ENCODE measurements at places on chromosomes 6 and 20.
A peak's percentile ranks its signal among the peaks of the same experiment; 100 is the strongest.

DNA sequence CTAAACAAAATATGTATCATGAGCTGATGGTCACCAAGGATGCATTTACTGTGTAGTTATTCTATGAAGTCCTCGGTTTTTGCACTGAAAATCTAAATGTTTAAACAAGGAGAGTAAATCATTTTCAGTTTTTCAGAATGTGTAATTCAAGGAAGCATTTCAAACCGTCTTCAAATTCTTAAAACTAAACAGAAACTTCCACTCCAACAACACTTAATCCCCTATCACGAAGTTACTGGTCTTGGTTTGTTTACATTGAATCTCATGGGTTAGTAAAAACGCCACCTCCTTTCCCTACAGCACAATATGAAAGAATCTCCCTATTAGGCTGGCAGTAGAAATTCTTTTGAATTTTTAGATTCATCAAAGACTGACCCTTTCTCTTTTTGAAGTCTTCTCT is 192.9 kb downstream of the AIG1 start:
- DNase-seq: no peak

DNA sequence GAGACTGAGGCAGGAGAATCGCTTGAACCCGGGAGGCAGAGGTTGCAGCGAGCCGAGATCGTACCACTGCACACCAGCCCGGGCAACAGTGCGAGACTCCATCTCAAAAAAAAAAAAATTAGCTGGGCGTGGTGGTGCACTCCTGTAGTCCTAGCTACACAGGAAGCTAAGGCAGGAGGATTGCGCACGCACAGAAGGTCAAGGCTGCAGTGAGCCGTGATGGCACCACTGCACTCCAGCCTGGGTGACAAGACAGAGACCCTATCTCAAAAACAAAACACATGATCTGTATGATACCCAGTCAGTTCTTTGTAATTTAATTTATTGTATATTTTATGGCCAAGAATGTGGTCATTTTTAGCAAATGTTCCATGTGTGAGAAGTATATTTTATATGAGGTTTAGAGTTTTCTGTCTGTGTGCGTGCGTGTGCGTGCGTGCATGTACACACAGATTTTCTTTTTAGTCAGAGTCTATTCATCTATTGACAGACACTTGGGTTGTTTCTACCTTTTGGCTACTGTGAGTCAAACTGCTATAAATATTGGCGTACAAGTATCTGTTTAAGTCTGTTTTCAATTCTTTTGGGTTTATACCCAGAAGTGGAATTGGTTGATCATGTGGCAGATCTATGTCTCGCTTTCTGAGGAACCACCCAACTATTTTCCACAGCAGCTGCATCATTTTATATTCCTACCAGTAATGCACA is 22.2 kb upstream of the MYL9 start:
- no peak for DNase-seq

- no peak for DNase-seq
Observed at GRCh38 chr6:42652024-42652746, 70.2 kb downstream of the PRPH2 start.

DNA sequence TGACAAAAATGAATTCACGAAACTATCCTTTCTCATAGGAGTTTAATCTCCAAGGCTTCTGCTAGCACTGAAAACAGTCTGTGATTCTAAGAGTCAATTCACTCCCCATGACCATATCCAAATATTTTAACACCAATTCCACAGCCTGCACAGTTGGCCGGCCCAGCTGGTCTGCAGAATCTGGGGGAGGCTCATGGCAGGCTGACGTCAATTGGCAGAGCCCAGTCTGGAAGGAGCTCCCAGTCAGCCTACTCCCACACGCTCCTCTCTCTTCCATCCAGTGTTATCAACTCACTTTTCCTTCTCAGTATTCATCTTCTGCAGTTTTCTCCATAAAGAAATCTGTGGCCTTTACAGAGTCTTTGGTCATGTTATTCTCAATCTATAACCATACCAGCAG is 111.0 kb downstream of the TBXT start:
- no peak for DNase-seq

GRCh38 chr6:57085471-57085870 is 4.5 kb upstream of the ZNF451 start:
- no peak for DNase-seq

DNA sequence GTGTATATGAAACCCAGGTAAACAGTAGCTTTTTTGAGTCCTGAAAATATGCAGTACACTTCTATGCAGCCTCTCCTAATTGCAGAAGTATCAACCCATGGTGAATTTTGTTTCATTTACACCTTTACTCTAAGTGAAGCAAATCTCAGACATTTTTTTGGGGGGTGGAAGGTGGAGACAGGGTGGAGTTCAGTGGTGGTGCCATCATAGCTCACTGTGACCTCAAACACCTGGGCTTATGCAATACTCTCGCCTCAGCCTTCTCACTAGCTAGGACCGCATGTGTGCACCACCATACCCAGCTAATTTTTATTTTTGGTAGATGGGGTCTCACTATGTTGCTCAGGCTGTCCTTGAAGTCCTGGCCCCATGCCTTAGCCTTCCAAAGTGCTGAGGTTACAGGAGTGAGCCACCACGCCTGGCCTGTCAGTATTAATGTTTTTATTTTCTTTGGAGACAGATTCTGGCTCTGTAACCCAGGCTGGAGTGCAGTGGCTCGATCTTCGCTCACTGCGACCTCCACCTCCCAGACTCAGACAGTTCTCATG is 80.3 kb downstream of the JARID2 start:
- DNase-seq: no peak

DNA sequence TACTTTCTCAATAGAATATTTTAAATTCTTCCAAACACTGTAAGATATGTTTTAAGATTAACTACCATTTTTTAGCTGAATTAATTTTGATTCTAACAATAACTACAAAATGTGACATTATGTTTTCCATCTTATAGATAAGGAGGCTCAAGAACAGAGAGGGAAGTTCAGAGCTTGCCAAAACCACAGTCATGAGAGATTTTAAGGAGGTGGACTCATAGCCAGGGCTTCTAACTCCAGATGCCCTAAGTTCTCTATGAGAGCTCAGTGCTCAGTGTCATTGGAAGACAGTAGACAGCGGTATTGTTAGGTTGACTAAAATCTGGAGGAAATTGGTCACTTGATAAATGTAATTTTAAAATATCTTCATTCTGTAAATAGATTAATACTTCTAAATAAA is 144.2 kb downstream of the PACRG start:
- no peak for DNase-seq

GRCh38 chr20:61957961-61958715 is 107.5 kb downstream of the TAF4 start:
- DNase-seq: no peak

DNA sequence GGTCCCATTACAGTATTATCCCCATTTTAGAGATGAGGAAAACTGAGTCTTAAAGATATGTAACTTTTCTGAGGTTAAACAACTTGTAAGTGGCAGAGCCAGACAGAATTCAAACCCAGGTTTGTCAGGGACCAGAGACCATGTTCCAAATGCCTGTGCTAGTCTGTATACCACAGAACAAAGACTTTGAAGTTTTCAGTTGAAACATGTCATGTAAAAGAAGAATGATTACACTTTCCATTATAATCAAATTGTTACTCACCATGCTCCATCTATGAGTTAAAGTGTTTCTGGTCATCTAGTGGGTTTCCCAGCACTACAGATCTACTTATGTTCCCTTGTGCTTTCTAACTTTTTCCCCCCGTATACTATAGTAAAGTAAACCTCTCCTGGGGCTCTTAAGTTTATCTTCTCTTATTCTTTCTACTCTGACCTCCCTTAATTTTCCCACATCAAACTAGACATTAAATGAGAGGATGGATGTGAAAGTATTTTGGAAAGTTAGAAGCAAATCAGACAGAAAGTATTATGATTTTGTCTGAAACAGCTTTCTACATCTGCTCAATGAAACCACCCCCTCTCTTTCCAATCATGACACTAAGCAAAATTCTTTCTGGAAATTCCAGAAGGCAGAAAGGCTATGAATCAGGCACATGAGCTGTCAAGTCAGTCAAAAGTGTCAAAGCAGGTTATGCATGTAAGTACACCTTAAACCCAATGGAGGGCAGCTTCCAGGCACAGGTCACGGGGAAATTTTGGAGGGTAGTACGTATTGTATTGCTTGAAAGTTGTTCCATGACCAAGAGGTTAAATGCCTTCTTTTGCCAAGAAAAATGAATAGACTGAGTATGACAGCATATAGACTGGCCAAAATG is 132.7 kb upstream of the MAP3K7 start:
- no peak for DNase-seq

- DNase-seq: peak; percentile 84
Observed at GRCh38 chr20:20780127-20780824, 67.8 kb upstream of the RALGAPA2 start.

- no peak for DNase-seq
Observed at GRCh38 chr20:43853174-43853803, 61.4 kb upstream of the TOX2 start.

GRCh38 chr6:85594197-85594930 is 706 bp upstream of the SNX14 start:
- no peak for DNase-seq

DNA sequence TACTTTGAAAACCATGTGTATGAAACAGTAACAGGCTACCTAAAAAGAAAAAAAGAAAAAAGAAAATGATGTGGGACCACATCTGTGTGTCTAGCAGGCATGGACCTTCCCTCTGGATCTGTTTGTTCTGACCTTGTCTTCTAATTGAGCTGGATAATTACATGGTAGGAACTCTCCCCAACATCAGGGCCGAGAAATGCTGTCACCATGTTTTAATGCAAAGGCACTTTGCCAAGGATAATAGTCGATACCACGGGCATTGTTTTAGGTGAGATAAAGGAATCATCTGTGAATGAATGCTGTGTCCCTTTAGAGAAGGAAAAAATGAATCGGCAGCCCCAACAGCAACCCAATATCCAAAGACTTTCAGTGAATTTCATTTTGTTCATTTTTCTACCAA is 149.1 kb downstream of the ZDHHC14 start:
- DNase-seq: no peak
